ENCODE measurements at places on chromosomes 7 and 10. TPM values are rescaled to one million over a fixed set of nuclear protein-coding genes. Genes with fewer than 3 reads are reported as not detected.

DNA sequence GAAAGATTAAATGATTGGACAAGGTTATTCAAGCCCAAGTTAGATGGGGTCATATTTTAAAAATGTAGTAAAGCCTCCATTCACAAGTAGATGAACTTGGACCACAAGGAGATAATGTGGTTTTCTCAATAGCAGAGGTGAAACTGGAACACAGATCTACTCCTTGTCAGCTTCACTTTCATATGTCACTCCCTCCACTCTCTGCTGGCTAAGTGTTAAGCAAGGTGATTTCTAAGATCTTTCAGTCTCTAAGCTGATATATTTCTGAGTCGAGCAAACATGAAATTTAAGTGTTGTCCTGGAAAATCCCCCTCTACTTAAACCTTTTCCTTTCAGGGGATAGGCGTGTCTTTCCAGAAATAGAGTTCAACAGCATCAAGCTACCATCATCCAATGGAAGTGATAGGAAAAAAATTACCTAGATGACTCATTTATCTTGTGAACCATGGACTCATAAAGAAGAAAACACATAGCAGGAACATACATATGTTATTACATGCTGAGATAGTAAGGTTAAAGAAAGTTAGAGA is 275.0 kb downstream of the PTEN start:
- no peak for DNase-seq

The CDK1 gene
- total RNA-seq, result 13.9 TPM

DNA sequence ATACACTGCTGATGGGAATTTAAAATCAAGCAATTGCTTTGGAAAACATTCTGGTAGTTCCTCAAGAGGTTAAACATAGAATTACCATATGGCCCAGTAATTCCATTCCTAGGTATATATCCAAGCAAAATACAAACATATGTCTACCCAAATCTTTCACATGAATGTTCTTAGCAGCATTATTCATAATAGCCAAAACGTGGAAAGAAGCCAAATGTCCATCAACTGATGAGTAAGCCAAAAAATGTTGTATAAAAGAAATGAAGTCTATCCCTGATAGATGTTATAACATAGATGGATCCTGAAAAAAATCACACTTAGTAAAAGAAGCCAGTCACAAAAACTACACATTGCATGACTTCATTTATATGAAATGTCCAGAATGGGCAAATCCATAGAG is 893.0 kb downstream of the SORCS3 start:
- DNase-seq, result no peak

GRCh38 chr7:39898867-39899266 is 51.2 kb upstream of the CDK13 start:
- no peak for DNase-seq

- DNase-seq, result peak; percentile 93
Observed at GRCh38 chr10:69217119-69217754, 2.9 kb upstream of the HKDC1 start.

The HTR7 gene
- total RNA-seq, result 0.77 TPM

DNA sequence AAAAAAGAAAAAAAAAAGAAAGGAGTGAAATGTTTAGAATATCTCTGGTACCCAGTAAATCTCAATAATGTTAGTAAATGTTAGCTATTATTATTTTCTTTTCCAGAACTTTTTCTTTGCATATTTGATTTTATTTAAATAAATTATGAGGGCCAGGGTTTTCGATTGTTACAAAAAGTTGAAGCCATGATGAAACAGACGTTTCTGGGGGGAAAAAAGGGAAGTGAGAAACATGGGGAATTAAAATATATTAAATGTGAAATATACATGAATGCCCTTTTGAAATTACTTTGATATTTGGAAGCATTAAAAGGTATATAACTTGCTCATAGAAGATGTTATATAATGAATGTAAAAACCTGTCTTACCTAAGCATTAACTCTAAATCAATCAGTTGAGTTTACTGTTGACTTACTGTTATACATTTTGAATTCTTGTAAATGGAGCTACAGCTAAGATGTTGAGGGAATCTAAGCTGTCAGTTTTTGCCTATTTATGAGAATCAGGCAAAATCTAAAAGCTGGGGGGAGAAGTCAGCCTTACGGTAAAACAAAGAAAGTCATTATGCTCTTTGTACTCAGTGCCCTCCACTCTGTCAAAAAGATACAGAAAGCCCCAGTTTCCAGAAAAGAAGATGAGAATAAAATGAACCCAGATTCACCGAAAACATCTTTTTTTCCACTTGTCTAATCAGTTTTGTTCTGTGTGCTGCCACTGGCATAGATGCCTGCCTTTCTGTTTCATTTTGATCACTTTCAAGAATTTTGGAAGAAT is 30.0 kb upstream of the KDM7A start:
- DNase-seq, result no peak

DNA sequence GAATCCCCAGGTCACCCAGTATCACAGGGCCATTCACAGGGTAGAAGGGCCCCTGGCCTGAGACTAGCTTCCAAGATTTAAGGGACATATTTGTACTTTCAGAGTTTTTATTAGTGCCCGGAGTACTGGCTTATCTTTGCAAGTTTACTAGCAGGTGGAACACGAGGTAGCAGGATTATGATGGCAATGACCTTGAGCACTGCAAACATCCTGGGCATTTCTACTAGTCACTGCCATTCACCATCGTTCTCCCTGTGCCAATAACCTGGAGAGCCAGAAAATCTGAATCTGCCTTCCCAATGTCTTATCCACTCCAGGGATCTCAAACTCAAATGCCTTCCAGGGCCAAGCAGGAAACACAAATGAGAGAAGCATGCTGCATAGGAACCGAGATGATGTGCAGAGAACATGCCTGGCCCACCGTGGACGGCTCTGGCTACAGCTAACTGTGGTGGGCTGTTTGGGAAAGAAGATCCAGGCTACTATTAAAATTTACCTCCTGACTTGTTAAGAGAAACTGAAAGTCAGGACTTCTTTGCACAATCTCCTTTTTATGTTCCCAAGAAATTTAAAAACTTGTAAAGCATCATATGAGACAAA is 16.7 kb downstream of the FAM53B start:
- DNase-seq, result no peak

The CACNB2 gene
- 1.5 TPM for total RNA-seq

- no peak for DNase-seq
Observed at GRCh38 chr7:107495516-107495915, 25.7 kb downstream of the GPR22 start.

DNA sequence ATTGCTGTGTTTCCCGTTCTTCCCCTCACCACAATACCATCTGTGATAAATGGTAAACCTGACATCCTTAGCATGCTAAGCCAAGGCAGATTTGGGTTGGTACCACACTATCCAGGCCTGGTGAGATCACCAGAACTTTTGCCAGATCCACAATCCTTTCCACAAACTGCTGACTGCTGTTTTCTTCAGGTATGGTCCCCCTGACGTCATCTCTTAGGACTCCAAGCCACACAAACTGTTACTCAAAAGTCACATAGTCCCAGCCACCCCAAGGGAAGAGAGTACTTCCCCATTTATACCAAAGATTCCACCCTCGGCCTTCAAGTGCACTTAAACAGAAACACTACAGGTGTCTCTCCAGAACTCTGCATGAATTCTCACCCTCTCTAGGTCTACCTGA is 34.8 kb downstream of the SLC25A13 start:
- no peak for DNase-seq

- no peak for DNase-seq
Observed at GRCh38 chr10:97891497-97892167, 42.0 kb downstream of the GOLGA7B start.

- DNase-seq, result no peak
Observed at GRCh38 chr7:90842430-90842788, 246.3 kb downstream of the CDK14 start.

The GBX1 gene
- total RNA-seq, result not detected

GRCh38 chr10:15236340-15236739 is 67.8 kb upstream of the NMT2 start:
- DNase-seq, result no peak

DNA sequence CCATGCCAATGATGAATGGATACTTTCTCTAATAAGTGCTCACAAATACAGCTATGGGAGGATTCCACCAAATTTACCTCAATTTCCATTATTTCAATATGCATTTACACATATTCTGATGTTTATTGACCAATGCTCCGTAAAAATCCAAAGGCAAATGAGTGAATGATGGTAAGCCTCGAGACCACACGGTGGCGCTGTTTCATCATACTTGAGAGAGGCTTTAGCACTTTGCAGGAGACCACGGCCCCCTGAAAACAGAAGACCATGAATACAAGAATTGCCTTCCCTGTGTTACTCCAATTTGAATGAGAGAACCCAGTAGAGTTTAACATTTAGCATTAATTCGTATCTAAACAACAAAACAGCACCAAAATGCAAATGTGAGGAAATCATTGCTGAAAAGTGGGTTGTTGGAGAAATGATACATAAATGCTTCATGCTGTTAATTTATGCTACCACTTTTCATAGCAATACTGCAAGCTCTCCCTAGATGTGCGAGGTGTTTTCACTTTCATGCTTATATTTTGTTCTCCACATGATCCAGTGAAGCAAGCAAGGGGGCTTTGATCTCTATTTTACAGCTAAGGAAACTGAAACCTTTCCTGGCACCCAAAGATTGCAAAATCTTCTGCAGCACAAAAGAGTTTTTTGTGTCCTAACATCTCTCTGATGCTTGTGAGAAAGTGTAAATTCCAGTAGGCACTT is 35.4 kb downstream of the TRIL start:
- peak; percentile 56 for DNase-seq

GRCh38 chr10:124229989-124230634 is 136.7 kb upstream of the CHST15 start:
- DNase-seq, result no peak

The NAMPT gene
- total RNA-seq, result 175 TPM

GRCh38 chr10:123021517-123021916 is 12.7 kb downstream of the ACADSB start:
- no peak for DNase-seq

DNA sequence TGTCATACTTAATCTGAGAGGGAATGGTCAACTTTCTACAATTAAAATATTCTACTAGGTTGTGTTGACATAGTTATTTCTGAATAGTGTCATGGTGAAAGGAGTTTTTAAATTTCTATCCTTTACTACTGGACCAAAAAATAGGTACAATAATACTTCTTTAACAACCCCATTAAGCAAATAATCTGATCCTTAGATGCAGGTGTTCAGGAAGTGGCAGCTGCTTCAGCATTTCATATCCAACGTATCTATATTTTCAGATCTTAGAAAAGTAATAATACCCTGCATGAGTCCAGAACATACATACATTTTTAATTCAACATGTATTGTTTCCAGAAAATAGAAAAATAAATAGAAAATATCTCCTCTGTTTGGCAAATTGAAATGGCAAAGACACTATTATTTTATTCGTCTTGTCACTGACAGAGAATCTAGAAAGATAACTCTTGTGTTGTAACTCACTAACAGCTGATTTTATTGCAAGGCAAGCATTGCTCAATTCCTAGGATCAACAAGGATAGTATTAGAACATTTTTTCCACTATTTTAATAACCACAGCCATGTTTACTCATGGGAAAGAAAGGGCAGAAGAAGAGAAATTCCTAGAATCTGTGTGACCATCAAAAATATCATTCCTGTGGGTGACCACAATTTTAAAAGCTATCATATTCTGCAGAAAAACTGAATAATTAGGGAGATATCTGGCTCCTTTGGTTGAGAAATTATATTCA is 159.3 kb upstream of the CNTNAP2 start:
- DNase-seq, result no peak

DNA sequence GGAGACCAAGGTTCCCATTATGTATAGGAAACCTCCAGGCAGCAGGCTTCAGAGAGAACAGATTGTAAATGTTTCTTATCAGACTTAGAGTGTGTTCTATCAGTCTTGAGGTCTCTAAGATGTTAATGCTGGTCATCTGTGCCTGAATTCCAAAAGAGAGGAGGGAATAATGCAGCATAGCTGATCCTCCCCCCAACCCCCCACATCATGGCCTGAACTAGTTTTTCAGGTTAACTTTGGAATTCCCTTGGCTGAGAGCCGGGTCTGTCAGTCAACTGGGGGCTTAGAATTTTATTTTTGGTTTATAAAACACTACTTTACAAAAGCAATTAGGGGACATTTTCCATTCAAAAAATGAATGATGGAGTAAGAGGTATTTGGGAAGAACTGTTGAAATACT is 184.3 kb downstream of the NEBL start:
- no peak for DNase-seq

The WASHC2C gene
- 64.1 TPM for total RNA-seq

DNA sequence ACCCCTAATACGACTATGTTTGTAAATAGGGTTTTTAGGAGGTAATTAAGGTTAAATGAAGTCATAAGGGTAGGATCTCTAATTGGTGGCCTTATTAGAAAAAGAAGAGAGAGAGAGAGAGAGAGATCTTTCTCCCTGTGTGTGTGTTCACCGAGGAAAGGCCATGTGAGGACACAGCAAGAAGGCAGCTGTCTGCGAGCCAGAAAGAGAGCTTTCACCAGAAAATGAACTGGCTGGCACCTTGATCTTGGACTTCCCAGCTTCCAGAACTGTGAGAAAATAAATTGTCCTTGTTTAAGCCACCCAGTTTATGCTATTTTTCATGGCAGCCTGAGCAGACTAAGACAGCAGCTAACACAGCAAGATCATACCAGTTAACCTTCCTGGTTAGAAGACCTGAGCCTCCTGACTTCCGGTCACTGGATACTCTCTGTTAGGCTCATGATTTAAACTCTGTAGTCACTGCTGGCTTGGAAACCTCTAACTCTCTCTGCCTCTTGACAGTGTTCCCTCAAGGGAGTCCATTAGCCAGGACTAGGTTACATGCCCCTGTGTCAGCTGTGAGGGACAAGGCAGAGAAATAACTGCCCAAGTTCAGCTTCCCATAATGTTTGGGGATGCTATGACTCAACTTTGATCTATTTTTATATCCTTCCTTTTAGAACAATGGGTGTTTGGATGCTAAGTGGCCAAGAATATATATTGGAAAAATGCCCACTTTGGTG is 102.3 kb downstream of the DYNC1I1 start:
- DNase-seq, result no peak

The CPA2 gene
- under 0.01 TPM for total RNA-seq

All from fibroblast of lung (primary cell).